ENCODE measurements at places on chromosomes 3 and 15.

- DNase-seq: no peak
These were observed 577.7 kb upstream of the ADAMTS9 start for GRCh38 chr3:65265511-65265910.

- DNase-seq: no peak
These were observed 439.1 kb upstream of the GRM7 start for GRCh38 chr3:6421666-6422445.

GRCh38 chr15:58686286-58686685, 63.2 kb downstream of the ADAM10 start:
- no peak for DNase-seq

GRCh38 chr15:78909791-78910228, 35.0 kb downstream of the CTSH start:
- DNase-seq: peak; percentile 78

DNA sequence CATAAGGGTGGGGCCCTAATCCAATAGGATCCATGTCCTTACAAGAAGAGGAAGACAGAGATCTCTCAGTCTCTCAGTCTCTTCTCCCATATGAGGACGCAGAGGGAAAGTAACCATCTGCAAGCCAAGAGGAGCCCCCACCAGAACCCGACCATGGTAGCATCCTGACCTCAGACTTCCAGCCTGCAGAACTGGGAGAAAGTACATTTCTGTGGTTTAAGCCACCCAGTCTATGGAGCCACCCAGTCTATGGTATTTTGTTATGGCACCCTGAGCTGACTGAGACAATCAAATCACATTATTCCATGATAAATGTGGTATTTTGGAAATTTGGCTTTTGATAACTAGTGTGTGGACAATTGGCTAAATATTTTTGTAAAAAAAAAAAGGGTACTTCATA, 101.5 kb upstream of the TMC3 start:
- DNase-seq: no peak
